ENCODE measurements at places on chromosomes 7 and 10.
A peak's percentile ranks its signal among the peaks of the same experiment; 100 is the strongest.

GRCh38 chr7:101856473-101857357, 39.3 kb downstream of the CUX1 start:
- DNase-seq: peak; percentile 28

DNA sequence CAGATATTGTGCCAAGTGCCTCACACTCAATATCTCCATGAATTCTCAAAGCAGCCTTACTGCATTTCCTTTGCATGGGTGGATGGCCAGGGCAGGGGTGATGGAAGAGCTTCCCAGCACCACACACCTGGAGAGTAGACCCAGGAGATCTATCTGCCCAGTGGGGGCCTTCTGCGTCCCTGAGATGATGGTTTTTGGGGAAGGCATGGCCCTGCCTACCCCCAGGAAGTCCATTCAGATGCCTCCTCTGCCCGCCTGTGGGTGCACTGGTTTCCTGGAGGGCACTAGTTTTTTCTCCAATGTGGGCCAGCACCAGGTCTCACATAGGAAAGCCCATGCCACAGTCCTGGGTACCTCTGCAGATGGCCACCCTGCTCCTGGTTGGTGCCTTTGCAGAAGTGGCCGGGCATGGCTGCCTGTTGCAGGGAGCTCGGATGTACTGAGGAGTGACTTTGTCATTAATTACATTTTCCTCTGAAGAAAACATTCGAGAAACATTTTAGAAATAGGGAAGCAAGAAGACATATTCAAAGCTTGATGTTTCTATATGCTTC, 28.2 kb upstream of the ZNF488 start:
- DNase-seq: no peak

GRCh38 chr7:64992971-64993370, 2.1 kb upstream of the ZNF117 start:
- DNase-seq: no peak

DNA sequence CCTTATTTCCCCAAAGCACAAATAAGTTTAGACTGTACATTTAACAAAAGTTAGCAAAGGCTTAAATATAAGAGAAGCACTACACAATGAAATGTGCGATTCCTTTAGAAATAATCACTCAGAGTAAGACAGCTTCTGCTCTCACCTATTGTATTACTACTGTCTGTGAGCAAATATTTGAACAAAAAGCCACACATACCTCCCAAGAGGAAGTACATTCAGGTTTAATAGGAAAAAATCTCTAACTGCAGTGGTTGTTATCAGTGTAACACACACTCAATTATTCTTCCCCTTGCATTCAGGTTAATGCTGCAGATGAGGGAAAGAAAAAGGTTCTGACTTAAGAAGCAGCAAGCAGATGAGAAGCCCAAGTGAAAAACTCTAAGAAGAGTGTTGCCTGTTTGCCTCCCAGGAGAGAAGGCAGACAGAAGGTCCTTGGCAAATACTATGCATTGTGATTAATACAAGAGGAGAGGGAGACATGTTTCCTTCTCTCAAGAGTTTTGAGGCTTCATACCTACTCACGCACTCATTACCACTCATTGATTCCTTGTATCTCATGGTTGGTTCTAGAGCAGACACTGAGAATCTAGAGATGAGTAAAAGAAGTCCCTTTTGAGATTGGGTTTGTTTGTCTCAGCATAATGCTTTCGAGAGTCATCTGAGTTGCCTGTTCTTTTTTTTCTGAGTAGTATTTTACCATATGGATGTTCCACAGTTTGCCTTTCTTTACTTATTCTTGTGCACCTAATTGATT, 13.6 kb downstream of the GIMAP4 start:
- no peak for DNase-seq
